ENCODE measurements at places on chromosomes 6 and 20. TPM values are rescaled to one million over a fixed set of nuclear protein-coding genes. Genes with fewer than 3 reads are reported as not detected.

DNA sequence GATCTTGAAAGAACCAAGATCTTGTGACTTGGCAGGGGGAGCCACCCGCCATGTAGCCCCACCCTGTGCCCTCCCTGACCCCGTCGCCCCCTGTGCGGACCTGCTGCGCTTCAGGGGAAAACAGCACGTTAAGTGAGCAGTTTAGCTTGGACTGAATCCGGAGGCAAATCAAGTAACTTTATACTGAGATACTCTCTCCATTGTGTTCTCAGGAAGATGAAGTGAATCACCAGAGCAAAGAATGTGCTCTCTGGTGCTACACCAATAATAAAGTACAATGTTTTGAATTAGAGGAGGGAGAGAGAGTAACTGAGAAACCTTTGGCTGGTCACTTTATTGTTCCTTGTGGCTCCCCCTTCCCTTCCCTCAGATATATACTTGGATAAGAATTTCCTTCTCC lies 83.4 kb downstream of the TXNDC5 start:
- no peak for DNase-seq
- no peaks in the 10 kb centered on the region for H3K36me3 ChIP-seq
- H3K27me3 ChIP-seq = no peaks in the 10 kb centered on the region
- H3K4me1 ChIP-seq = no peaks in the 10 kb centered on the region
- H3K27ac ChIP-seq = no peak overlapping the region

The KHDC1L gene
- polyA plus RNA-seq = not detected

The GRM1 gene
- not detected for polyA plus RNA-seq

GRCh38 chr20:47760686-47761481 lies 24.4 kb downstream of the SULF2 start:
- H3K36me3 ChIP-seq = no peaks in the 10 kb centered on the region
- H3K27ac ChIP-seq = no peak overlapping the region
- no peak for DNase-seq
- no peaks in the 10 kb centered on the region for H3K27me3 ChIP-seq
- no peaks in the 10 kb centered on the region for H3K4me1 ChIP-seq

- peaks cover 62% of the 10 kb centered on the region for H3K4me1 ChIP-seq
- H3K27ac ChIP-seq = peak overlapping the region; percentile 44
- no peaks in the 10 kb centered on the region for H3K36me3 ChIP-seq
Observed at GRCh38 chr6:6614983-6615349, 26.4 kb downstream of the LY86 start.

The PNPLA1 gene
- polyA plus RNA-seq = not detected

The TRIM40 gene
- polyA plus RNA-seq = not detected

GRCh38 chr20:53739799-53740785 lies 146.5 kb upstream of the ZNF217 start:
- H3K27ac ChIP-seq = peak overlapping the region; percentile 36
- DNase-seq = peak; percentile 18
- no peaks in the 10 kb centered on the region for H3K36me3 ChIP-seq
- H3K4me3 ChIP-seq = no peak overlapping the region

The SNAP25 gene
- not detected for polyA plus RNA-seq

- no peak for DNase-seq
- no peak overlapping the region for H3K4me3 ChIP-seq
- H3K4me1 ChIP-seq = peaks cover 5% of the 10 kb centered on the region
Observed at GRCh38 chr6:90168693-90169131, 127.9 kb downstream of the BACH2 start.

The TM9SF4 gene
- polyA plus RNA-seq = 33.4 TPM

DNA sequence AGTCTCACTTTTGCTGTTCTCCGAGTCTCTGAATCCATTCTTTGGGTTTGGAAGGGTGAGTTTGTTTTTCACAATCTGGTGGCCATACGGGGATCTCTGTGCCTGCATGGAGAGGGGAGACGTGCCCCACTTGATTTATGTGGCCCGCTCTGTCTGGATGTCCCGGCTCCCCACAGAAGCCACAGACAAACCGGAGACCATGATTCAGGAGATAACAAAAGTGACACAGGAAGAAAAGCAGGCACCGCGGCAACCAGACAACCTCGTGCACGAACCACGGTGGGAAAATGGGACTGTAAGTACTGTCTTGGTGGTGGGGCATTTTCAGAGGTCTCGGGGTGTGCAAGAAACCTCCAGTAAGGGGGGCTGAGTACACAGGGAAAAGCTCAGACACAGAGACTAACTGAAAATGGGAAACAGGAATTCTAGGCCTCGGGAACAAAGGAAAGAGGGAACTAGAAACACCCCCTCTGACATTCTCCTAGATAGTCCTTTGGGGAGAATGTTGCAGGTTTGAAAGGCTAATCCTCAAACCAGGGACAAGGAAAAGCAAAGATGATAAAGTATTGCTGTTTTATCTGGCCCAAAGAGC lies 22.1 kb upstream of the ZNF318 start:
- DNase-seq = peak; percentile 55
- H3K27me3 ChIP-seq = no peaks in the 10 kb centered on the region
- H3K4me3 ChIP-seq = no peak overlapping the region
- H3K4me1 ChIP-seq = peaks cover 30% of the 10 kb centered on the region
- H3K27ac ChIP-seq = no peak overlapping the region
- no peaks in the 10 kb centered on the region for H3K36me3 ChIP-seq

GRCh38 chr6:56956491-56956890 lies 1.6 kb downstream of the BEND6 start:
- peaks cover 19% of the 10 kb centered on the region for H3K4me1 ChIP-seq
- no peak overlapping the region for H3K27ac ChIP-seq
- H3K4me3 ChIP-seq = no peak overlapping the region
- no peak for DNase-seq

DNA sequence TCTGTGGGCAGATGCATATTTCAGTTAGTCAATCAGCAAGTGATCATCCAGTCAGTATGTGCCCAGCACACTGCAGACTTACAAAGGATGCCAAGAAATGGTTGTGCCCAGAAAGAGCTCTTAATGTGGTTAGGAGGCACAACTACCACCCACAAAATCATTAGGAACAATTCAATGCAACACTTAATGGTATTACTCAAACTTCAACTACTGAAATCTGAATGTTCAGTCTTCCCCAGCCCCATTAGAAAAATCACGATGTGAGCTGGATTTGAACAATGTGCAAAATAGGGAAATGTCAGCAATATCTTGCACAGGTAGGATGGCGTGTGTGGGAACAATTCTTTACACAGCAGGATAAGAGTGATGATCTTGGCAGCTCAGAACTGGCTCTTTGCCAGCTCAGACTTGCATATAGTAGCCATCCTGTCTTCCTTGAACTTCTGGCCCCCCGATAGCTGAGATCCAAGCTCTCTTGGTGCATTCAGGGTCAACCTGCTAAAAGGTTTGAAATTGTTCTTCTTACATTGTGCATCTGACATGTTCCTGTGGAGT lies 556.7 kb upstream of the HTR1E start:
- H3K27me3 ChIP-seq = no peaks in the 10 kb centered on the region
- H3K27ac ChIP-seq = no peak overlapping the region
- no peaks in the 10 kb centered on the region for H3K4me1 ChIP-seq
- DNase-seq = no peak
- H3K36me3 ChIP-seq = no peaks in the 10 kb centered on the region

GRCh38 chr20:60102665-60103210 lies 144.5 kb downstream of the CDH26 start:
- DNase-seq = no peak
- no peaks in the 10 kb centered on the region for H3K27me3 ChIP-seq
- no peak overlapping the region for H3K27ac ChIP-seq
- H3K36me3 ChIP-seq = no peaks in the 10 kb centered on the region

DNA sequence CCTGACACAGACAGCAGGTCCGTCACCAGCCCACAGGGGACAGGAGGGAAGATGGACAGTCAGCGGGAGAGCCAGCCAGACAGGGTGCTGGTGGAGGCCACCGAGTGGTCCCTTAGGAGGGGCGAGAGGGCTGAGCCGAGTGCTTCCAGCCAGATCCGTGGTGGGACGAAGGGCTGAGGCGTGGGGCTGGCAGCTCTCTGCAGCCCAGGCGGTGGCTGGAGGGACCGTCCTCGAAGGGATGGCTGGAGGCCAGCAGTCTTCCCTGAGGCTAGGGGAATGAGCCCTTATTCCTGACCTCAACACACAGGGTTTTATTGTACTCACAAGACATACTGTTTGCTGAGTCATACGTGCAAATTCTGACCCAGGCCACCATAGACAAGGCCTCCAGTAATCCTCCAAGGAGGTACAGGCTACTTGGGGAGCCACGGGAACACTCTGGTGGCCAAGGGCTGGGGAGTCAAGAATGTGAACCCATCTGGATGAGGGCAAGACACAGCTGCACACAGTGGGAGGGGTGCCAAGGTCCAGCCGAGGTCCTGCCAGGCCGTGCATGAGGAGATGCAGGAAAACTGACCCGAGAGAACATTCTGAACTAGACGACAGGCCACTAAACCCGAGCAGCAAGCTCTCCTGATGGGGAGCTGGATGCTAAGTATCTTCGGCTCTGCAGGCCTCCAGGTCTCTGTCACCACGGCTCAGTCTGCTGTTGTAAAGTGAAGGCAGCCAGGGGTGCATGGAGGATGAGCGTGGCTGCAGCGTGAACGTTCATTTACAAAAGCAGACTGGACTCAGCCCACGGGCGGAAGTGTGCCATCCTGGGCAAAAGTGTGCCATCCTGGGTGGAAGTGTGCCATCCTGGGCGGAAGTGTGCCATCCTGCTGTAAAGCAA lies 242.5 kb downstream of the TTLL2 start:
- no peaks in the 10 kb centered on the region for H3K4me1 ChIP-seq
- DNase-seq = no peak
- H3K27me3 ChIP-seq = no peaks in the 10 kb centered on the region
- H3K36me3 ChIP-seq = no peaks in the 10 kb centered on the region

- peak; percentile 67 for DNase-seq
- no peaks in the 10 kb centered on the region for H3K27me3 ChIP-seq
- peak overlapping the region; percentile 76 for H3K27ac ChIP-seq
Observed at GRCh38 chr6:132813173-132813856, 1.1 kb upstream of the RPS12 start.

The POU5F1 gene
- not detected for polyA plus RNA-seq

GRCh38 chr6:4575714-4576113 lies 200.5 kb upstream of the CDYL start:
- no peaks in the 10 kb centered on the region for H3K27me3 ChIP-seq
- no peaks in the 10 kb centered on the region for H3K4me1 ChIP-seq
- H3K27ac ChIP-seq = no peak overlapping the region
- H3K36me3 ChIP-seq = no peaks in the 10 kb centered on the region

GRCh38 chr6:69881322-69882151 lies 15.2 kb downstream of the COL19A1 start:
- H3K27ac ChIP-seq = no peak overlapping the region
- no peak for DNase-seq
- no peaks in the 10 kb centered on the region for H3K4me1 ChIP-seq
- H3K4me3 ChIP-seq = no peak overlapping the region

- no peaks in the 10 kb centered on the region for H3K4me1 ChIP-seq
- no peak overlapping the region for H3K27ac ChIP-seq
- no peaks in the 10 kb centered on the region for H3K27me3 ChIP-seq
- H3K36me3 ChIP-seq = no peaks in the 10 kb centered on the region
Observed at GRCh38 chr6:79410806-79411205, 126.4 kb downstream of the LCA5 start.

GRCh38 chr6:110858562-110859214 lies 15.9 kb upstream of the AMD1 start:
- DNase-seq = no peak
- H3K36me3 ChIP-seq = no peaks in the 10 kb centered on the region
- H3K27me3 ChIP-seq = no peaks in the 10 kb centered on the region
- H3K4me1 ChIP-seq = peaks cover 4% of the 10 kb centered on the region
- no peak overlapping the region for H3K27ac ChIP-seq
- no peak overlapping the region for H3K4me3 ChIP-seq

DNA sequence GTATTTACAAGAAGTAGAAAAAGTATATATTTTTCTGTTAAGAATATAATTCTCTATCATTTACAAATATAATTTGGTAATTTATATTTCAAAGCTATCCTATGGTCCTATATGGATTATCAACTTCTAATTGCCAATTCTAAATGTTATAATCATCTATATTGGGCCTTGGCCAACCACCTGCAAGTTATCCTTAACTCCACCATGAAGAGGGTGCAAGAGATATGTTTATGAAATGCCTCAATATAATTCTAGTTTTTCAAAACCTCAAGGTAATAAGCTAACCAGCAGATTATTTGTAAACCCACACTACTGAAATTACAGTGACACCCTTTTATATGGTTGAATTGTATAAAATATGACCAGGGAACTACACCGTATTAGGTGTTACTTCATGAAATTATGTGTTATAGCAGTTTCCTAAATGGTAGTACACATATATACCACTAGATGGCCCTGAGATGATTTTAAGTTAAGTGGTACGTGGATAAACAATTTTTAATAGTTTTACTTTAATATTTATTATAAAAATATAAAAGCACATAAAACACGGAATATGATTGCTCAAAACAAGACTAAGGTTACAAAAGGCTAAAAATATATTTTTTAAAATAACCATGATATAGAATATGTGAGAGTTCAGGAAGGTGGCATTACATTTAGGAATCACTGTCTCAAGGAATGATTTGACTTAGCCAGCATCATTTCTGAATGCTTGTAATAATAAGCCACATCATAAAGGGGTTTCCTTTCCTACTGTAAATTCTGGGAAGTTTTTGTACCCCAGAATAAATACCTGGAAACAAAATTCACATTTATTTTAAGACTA lies 9.8 kb upstream of the PNISR start:
- no peak overlapping the region for H3K4me3 ChIP-seq
- H3K27me3 ChIP-seq = no peaks in the 10 kb centered on the region
- no peaks in the 10 kb centered on the region for H3K4me1 ChIP-seq
- H3K27ac ChIP-seq = no peak overlapping the region
- no peaks in the 10 kb centered on the region for H3K36me3 ChIP-seq

GRCh38 chr6:55174211-55175026 lies at the start of gene HCRTR2:
TSS of gene HCRTR2 (plus strand) at chr6:55174515. CDS start at chr6:55174588, 73 bp downstream.
- no peak for DNase-seq
- H3K27ac ChIP-seq = no peak within 1 kb of the TSS
- no peaks in the 10 kb centered on the region for H3K4me1 ChIP-seq
- H3K4me3 ChIP-seq = no peak within 1 kb of the TSS
- H3K36me3 ChIP-seq = no peaks in the 10 kb centered on the region
- H3K27me3 ChIP-seq = no peaks in the 10 kb centered on the region

The MUCL3 gene
- polyA plus RNA-seq = not detected

DNA sequence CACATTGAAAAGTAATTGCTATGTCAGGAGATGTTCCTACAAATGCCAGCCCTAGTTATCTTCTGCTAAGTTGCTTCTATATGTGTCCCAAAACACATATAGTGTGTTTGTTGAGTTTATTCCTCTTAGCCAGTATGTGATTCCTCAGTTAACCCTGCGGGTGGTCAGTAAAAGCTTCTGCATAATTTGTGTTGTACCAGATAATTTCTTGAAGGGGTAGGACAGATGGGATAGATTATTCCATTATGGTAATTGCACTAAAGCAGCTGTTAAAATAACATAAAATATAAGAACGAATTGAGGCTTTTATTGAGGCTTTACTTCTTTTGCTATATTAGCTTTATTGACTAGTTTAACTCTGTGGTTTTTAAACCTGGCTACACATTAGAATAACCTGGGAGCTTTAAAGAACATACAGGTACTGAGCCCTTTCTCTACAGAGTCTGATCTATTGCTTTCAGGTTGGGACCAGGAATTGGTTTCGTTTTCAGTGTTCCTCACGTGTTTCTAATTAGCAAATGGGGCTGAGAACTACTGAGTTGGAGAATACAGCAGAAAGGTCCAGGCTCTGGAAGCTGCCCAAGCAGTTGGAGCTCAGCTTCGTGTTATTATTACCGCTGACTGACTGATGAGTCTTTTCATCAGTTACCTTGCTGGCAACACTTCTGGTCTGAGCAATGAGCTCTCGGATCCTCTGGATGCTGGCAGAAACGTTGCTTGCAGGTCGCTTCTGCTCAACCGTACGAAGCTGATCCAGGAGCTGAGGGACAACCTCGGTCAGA lies 56.9 kb downstream of the FAM229B start:
- no peaks in the 10 kb centered on the region for H3K4me1 ChIP-seq
- no peak for DNase-seq
- no peaks in the 10 kb centered on the region for H3K27me3 ChIP-seq

Data from CD4-positive, alpha-beta memory T cell (primary cell).